Esophagus squamous epithelium (tissue), 5 donors: ENCODE measurements at places on chromosomes 7 and 10. TPM values are rescaled to one million over a fixed set of nuclear protein-coding genes. Genes with fewer than 3 reads are reported as not detected.

The SMIM30 gene
- total RNA-seq: 32.3 TPM

GRCh38 chr10:37789590-37789989, 67.8 kb downstream of the ZNF248 start:
- DNase-seq: no peak

The NUTM2D gene
- total RNA-seq: 1.9 TPM

DNA sequence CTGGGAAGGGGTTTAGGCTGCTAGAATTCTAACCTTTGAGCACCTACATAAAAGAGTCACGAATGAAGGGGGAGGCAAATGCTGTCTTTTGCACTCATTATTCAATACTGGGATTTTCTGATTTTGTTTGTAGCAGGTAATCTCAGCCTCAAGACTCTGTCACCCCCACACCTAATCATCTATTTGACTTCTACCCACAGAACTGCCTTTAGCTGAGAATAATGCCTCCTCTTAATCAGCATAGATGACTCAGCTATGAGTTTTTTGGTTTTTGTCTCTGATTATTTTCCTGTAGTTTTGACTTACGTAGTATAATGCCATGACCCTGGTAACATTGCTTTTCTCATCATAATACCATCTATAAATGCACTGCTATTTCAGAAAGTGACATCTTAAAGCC, 42.7 kb upstream of the CACNB2 start:
- DNase-seq: no peak

The AKAP9 gene
- total RNA-seq: 57.5 TPM

The GRID2IP gene
- total RNA-seq: 1.1 TPM
